ENCODE measurements at places on chromosomes 16 and 17. TPM values are rescaled to one million over a fixed set of nuclear protein-coding genes. Genes with fewer than 3 reads are reported as not detected.

The KRTAP4-4 gene
- not detected for total RNA-seq

The SLFN14 gene
- not detected for total RNA-seq

GRCh38 chr16:56409195-56409594 is 16.1 kb downstream of the AMFR start:
- no peak for DNase-seq

The SGSH gene
- total RNA-seq = 80.3 TPM

- DNase-seq = no peak
These were observed 605.0 kb downstream of the WWOX start for GRCh38 chr16:78704416-78704815.

- DNase-seq = no peak
These were observed 78.5 kb upstream of the BCAR1 start for GRCh38 chr16:75329943-75330342.
